ENCODE measurements at places on chromosomes 5 and 9.

DNA sequence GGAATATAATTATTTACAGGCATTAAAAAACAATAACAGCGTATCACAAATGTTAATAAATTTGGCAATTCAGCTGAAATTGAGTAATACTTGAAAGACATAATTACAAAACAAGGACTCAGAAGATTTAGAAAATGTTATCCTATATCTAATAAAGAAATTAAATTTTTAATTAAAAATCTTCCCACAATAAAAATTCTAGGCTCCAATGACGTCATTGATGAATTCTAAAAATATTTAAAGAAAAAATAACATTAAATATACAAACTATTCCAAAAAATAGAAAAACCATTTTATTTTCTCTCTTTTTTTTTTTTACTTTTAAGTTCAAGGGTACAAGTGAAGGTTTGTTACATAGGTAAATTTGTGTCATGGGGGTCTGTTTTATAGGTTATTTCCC is 161.5 kb downstream of the ADAMTS6 start:
- DNase-seq: no peak

DNA sequence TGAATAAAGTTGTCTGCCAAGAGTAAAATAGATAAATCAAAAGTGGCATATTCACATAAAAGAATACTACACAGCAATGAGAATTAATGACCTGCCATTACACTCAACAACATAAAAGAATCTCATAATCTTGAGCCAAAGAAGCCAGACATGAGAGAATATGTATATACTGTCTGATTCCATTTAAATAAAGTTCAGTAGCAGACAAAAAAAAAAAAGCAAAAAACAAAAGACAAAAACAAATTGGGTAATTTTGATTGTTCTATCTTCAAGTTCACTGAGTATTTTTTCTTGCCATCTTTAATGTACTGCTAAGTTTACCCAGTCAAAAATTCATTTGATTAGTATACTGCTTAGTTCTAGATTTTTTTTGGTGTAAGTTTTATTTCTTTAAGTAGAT is 87.9 kb upstream of the TRPC7 start:
- no peak for DNase-seq

GRCh38 chr9:77725820-77726219 is 77.7 kb upstream of the GNA14 start:
- no peak for DNase-seq

GRCh38 chr5:167284222-167284890 is 1007.1 kb upstream of the WWC1 start:
- no peak for DNase-seq

DNA sequence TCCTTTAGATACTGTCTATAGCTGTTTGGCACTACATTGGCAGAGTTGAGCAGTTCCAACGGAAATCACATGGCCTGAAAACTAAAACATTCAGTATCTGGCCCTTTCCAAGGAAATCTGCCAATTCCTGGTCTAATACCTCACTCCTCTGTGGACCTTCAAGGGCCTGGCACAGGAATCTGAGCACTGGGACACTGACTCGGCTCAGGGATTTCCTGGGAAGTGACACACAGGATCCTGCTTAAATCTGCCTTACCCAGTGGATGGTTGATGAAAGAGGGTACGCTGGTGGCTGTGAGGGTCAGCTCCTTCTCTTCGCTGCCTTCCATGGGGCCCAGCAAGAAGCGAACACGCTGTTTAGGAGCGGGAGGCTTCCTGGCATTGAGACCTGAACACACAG is 904 bp downstream of the TRUB2 start:
- DNase-seq: no peak

GRCh38 chr9:109906766-109907382 is 126.9 kb downstream of the PALM2AKAP2 start:
- no peak for DNase-seq

DNA sequence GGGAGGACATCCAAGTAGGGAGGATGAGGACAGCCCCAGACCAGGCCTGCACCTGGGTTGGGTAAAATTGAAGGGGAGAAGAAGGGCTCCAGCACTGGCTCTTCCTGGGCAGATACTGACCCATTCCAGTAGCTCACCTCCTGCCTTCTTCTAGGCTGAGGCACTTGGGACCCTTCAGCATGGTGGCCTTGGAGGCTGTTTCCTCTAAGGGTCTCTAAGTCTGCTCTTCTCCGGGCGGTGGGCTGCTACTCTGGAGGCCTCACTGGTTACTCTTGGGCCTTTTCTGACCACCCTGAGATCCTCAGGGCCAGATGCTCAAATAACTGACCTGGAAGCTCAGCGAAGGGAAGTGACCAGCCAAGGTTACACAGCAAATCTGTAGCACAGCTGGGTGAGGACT is 2.8 kb upstream of the TIFAB start:
- DNase-seq: peak; percentile 7

DNA sequence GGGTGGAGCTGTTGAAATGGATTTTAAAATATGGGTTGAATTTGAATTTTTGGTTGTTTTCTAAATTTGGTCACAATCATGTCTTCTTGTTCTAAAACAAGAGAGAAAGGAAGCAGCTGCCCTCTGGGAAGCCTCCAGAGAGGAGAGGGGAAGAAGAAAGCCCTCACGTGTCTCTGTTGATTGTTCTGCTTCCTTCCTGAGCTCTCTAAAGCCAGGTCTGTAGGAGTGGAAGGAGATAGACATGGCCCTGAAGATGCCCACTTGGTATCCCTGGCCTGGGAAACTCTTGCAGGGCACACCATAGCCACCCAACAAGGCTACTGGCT is 59.6 kb downstream of the GALNT12 start:
- no peak for DNase-seq

DNA sequence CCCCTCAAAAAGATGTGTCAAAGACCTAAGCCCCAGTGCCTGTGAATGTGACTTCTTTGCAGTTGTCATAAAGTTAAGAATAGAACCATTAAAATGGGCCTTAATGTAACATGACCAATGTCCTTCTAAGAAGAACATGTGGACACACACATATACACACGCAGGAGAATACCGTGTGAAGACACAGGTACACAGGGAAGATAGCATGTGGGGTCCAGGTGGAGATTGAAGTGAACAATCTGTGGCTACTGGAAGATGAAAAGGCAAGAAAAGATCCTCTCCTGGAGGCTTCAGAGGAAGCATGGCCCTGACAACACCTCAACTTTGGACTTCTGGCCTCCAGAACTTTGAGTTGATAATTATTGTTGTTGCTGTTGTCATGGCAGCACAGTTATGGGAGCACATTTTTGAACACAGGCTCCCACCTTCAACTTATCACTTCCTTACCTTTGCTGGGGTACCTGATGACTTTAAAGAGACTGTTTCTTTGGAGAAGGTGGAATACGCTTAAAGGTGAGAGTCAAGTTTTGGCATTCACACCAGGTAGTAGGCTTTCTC is 123.5 kb upstream of the ADCY2 start:
- DNase-seq: no peak

GRCh38 chr5:123285122-123286023 is 137.8 kb downstream of the CEP120 start:
- peak; percentile 54 for DNase-seq

- no peak for DNase-seq
These were observed 89.3 kb upstream of the TNC start for GRCh38 chr9:115207003-115207836.

- DNase-seq: no peak
These were observed 183.3 kb downstream of the MAPKAP1 start for GRCh38 chr9:125523681-125524080.

DNA sequence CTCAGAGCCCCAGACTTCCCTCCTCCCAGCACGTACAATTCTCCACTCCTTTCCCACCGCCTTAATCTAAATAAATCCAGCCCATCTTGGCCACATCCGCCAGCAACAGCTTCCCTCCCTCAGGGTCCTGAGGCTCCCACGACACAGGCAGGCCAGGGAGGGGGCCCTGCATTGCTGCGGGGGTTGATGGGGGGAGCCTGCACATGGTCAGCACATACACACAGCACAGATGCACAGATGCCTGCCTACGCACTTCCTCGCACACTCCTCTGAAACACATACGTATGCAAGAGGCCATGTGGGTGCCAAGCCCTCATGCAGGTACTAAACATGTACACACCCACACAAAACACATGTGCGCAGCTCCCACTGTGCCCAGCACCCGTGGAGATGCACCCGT is 14.8 kb downstream of the PDGFRB start:
- DNase-seq: no peak

GRCh38 chr5:124438026-124438902 is 308.2 kb downstream of the ZNF608 start:
- no peak for DNase-seq

GRCh38 chr9:113609562-113610318 is 146.2 kb downstream of the RGS3 start:
- DNase-seq: peak; percentile 75

- no peak for DNase-seq
These were observed 148.3 kb upstream of the MSX2 start for GRCh38 chr5:174576042-174576441.

GRCh38 chr5:172488221-172488620 is 33.9 kb upstream of the SH3PXD2B start:
- no peak for DNase-seq

DNA sequence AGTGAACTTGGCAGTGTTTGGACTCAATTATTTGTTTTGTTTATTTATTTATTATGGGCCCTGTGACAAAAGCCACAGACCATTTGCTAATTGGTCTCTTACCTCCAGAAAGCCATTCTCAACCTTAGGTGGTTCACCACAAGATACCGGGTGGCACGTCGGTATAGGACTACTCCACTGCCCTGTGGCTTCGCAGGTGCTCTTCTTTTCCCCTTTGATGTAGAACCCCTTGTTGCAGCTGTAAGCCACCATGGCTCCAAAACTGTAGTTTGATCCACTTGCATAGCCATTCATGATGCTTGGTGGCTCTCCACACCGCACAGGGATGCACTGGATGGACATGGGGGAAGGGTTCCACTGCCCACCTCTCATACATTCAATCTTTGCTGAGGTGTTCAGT is 73.3 kb upstream of the TXNDC8 start:
- DNase-seq: no peak

GRCh38 chr9:109652971-109653370 is 127.0 kb upstream of the PALM2AKAP2 start:
- no peak for DNase-seq

GRCh38 chr5:157100140-157100679 is 8.6 kb downstream of the HAVCR2 start:
- DNase-seq: no peak

- no peak for DNase-seq
These were observed 15.0 kb downstream of the CYFIP2 start for GRCh38 chr5:157280927-157281326.

DNA sequence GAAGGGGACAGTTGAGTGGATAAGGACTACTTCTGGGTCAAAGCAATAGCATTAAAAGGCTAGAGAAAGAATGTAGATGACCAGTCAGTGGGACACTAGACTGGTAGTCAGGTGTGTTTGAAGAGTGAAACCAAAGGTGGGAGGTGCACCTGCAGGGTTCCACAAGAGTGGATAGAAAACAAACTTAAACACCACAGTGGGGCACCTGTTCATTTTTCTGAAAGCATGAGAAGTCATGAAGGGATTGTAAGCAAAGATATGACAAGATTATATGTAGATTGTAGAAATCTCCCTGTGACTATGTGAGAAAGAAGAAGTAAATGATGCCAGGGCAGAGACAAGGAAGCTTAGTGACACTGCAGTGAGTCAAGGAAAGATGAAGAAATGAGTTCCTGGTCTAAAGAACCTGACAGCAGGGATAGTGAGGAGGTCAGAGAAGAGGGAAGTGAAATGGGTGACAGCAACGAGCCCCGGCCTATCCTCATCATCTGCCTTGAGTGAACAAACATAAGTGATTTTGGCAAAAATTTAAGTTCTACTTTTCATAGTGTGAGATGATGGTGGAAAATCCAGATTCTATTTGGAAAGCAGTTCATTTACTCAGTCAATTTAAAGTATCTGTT is 296.9 kb downstream of the TLE4 start:
- no peak for DNase-seq

GRCh38 chr9:95425910-95426551 is 90.7 kb downstream of the PTCH1 start:
- DNase-seq: no peak

DNA sequence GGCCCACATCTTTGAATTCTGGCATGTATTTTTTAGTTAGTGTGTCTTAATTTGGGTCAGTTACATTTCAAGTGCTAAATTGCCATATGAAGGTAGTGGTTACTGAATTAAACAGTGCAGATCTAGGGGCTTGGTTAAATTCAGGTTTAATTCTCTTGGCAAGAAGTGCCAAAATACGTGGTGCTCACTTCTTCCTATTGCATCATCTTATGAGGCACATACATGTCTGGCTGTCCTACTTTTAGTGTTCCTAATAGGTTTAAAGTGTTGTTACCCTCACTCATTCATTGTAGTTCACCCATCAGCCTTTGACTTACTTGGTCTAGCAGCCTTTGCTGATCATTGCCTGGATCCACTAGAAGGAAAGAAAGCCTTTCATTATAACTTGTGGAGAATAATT is 59.5 kb downstream of the RPS6 start:
- no peak for DNase-seq

DNA sequence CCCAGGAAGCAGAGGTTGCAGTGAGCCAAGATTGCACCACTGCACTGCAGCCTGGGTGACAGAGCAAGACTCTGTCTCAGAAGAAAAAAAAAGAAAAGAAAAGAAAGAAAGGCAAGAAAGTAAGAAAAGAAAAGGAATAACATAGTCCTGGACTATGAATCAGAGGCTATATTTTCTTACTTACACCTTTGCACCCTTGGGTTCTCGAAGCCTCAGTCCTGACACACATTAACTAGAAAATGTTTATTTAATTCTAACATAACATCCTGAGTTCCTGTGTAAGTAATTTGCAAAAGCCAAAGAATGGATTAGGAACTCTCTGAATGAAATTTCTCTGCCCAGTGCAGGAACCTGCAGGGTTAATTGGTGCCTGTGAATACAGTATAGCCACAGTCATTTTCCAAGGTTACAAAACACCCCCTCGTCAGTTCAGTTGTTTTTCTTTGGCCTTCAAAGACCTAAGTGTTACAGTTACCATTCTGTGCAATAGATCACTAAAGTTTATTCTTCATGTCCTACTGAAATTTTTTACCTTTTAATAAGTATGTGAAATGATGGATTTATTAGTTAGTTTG is 147.6 kb downstream of the SV2C start:
- no peak for DNase-seq

DNA sequence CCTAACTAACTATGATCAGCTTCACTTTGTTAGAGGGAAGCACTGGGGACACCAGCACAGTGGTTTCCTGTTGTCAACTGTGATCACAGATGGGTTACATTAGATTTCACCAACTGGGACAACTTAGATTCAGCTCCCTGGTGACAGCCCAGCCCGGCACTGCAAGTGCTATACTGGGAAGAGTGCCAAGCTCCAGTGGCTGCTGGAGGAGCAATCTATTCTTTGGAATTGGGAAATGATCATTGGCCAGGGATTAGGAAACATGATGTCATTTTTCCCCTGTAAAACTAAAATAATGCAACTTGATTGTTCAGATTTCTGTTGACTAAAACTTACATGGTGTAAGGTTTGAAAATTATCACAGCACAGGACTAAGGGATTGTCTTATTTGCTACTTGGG is 33.2 kb downstream of the PTGR1 start:
- DNase-seq: no peak

DNA sequence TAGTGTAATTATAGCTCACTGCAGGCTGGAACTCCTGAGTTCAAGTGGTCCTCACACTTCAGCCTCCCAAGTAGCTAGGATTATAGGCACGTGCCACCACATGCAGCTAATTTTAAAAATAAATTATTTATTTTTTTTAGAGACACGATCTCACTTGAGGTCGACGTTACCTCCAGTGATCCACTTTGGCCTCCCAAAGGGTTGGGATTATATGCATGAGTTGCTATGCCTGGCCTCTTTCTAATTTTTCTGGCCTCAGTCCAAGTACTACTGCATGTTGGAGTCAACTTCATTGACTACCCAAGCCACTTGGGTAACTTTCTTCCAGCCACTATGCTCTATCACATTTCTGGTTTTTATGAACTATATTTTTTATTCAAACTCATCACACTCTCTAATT is 148.3 kb downstream of the EFNA5 start:
- DNase-seq: no peak

- no peak for DNase-seq
These were observed 15.4 kb downstream of the CDK5RAP2 start for GRCh38 chr9:120564589-120564988.
